ENCODE measurements at places on chromosomes 7 and 10.
A peak's percentile ranks its signal among the peaks of the same experiment; 100 is the strongest.

DNA sequence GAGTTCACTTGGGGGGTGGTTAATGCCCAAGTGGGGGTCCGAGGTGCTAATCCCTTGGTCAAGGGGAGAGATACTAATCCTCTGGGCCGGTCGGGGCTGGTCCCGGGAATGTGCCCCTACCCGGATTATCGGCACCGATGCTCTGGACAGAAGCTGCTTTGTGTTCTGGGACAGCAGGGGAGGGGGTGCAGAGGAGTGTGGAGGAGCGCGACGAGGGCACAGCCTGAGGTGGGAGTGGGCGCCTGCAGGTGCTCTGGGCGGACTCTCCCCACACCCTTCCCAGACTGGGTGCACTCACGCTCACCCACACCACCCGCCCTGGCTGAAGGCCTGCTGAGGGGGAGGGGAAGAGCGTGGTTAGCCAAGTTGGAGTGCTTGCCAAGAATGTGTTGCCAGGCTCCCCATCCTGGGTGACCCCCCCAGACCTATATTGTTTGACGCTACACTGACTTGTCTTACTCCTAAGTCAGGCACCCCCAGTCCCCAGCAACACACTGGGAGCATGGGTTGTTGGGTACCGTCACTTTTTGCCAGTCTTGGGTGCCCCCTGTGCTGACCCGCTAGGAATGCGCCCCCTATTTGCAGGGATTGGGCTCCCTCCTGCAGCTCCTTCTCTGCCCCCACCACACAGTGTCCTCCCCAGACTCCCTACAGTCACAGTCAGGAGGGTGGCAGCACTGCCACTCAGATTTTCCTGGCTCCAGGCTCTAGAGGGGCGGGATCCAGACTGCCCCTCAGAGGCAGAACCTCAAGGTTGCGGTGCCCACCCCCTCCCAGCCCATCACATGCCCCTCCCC is 1.2 kb downstream of the SLC4A2 start:
- DNase-seq = no peak

GRCh38 chr10:34911661-34912205 is 96.6 kb upstream of the PARD3 start:
- no peak for DNase-seq

DNA sequence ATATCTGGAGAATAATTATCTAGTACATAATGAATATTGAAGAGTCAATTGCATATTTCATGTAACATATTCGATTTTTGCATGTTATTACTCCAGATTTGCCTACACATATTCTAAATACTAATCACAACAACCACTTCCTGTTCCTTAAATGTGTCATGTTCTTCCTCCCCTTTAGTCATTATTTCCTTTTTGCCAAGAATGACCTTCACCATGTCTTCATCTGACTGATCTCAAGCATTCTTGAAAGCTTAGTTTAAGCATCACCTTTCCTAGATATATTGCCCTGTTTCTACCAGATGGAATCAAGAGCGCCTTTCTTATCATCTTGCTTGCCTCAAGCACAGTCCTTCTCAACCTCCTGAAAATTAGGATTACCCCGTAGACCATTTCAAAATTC is 23.5 kb upstream of the MEOX2 start:
- no peak for DNase-seq

GRCh38 chr7:880450-880849 is 4.1 kb downstream of the GET4 start:
- no peak for DNase-seq

GRCh38 chr10:102824664-102825063 is 12.5 kb downstream of the CYP17A1 start:
- no peak for DNase-seq

GRCh38 chr7:132252793-132253100 is 323.5 kb downstream of the PLXNA4 start:
- DNase-seq = no peak

- DNase-seq = no peak
Measured at GRCh38 chr10:87750001-87750671, 67.9 kb downstream of the ATAD1 start.

- DNase-seq = no peak
Measured at GRCh38 chr7:44415510-44415909, 74.9 kb downstream of the NUDCD3 start.

GRCh38 chr7:12719981-12720865 is 32.8 kb downstream of the ARL4A start:
- DNase-seq = peak; percentile 40

GRCh38 chr7:4764402-4765007 is 10.9 kb upstream of the AP5Z1 start:
- no peak for DNase-seq

- DNase-seq = peak; percentile 32
Measured at GRCh38 chr10:60611291-60611747, 167.0 kb upstream of the CDK1 start.

- DNase-seq = no peak
Measured at GRCh38 chr7:90958647-90959046, 305.6 kb upstream of the FZD1 start.

DNA sequence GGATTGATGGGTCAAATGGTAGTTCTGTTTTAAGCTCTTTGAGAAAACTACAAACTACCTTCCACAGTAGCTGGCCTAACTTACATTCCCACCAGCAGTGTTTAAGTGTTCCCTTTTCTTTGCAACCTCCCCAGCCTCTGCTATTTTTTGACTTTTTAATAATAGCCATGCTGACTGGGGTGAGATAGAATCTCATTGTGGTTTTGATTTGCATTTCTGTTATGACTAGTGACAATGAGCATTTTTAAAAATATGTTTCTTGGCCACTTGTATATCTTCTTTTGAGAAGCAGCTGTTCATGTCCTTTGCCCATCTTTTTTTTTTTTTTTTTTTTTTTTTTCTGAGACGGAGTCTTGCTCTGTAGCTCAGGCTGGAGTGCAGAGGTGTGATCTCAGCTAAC is 155.2 kb upstream of the BMPER start:
- DNase-seq = no peak

GRCh38 chr7:46229409-46229808 is 308.3 kb upstream of the IGFBP3 start:
- DNase-seq = no peak

DNA sequence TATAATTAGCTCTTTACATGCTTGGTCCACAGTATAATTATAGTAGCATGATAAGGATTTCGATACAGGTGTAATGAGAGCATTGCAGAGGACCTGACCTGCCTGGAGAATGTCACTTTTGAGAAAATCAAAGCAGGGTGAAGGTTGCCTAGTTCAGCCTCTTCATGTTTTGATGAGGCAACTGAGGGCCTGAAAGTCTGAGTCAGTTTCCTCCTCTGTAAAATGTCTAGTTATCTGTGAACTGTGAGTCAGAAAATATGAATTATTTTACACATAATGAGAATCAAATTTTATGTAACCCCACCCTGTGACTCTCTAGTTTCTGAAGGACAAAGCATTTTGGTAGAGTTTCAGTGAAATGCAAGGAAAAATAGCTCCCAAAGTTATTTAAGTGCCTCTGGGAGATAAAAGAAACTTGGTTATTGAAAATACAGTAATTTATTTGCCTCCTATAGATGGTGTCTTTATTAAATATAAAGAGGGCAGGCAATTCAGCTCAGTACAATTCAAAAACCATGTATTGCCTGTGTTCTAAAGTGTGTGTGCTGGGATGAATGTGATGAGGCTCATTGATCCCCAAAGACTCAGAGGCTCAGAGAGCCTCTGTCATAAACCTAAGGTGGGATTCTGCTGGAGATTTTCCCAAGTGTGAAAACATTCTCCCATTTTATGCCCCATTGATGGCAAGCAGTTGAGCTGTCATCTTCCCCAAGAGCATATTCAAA is 37.3 kb upstream of the SAMD9L start:
- DNase-seq = peak; percentile 28

DNA sequence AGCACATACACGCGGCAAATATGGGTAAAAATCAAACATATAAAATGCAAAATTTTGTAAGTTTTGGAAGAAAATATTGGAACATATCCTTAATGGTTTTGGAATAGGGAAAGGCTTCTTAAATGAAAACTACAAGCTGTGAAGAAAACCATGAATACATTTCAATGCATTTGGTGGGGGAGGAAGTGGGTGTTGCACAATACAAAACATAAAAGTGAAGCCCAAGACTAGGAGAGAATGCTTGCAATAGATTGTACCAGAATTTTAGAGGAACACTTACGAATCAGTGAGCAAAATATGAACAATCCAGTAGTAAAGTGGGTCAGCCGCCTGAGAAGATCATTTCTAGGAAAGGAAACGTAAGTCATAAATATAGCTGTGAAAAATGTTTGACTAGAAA is 322.6 kb upstream of the MKI67 start:
- no peak for DNase-seq

GRCh38 chr7:21966271-21966670 is 20.6 kb upstream of the CDCA7L start:
- DNase-seq = no peak

- DNase-seq = no peak
Measured at GRCh38 chr7:6500691-6501090, 50.6 kb downstream of the GRID2IP start.

GRCh38 chr7:82396343-82396742 is 47.2 kb downstream of the CACNA2D1 start:
- no peak for DNase-seq

- no peak for DNase-seq
Measured at GRCh38 chr7:157668221-157668883, 331.5 kb downstream of the DNAJB6 start.

GRCh38 chr7:20459419-20459818 is 128.7 kb downstream of the ITGB8 start:
- DNase-seq = no peak

DNA sequence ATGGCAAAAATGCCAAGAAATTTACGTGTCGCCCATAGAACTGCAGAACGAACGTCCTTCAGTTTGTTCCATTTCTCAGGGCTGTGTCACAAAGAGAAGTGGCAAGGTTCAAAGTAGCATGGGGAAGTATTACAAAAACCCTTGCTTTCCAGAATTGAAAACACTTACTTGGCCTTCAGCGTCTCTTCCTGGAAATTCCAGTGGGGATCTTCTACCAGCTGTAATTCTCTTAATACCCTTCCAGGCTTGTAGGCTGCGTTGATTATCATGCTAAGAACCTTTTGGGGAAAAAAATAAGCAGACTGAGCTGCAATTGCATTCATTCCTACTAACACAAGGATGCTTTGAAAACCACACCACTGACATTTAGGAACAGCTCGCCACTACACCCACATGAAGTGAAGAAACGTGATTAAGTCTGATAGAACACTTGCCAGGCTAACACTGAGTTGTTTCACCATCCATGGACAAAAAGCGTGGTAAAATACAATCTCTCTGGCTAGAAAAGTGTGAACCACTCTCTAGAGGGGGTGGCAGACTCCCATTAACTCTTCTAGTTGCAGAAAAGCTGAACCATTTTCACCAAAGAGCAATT is 222.3 kb downstream of the SFMBT2 start:
- DNase-seq = no peak

GRCh38 chr7:70669854-70670253 is 462.1 kb upstream of the GALNT17 start:
- no peak for DNase-seq

DNA sequence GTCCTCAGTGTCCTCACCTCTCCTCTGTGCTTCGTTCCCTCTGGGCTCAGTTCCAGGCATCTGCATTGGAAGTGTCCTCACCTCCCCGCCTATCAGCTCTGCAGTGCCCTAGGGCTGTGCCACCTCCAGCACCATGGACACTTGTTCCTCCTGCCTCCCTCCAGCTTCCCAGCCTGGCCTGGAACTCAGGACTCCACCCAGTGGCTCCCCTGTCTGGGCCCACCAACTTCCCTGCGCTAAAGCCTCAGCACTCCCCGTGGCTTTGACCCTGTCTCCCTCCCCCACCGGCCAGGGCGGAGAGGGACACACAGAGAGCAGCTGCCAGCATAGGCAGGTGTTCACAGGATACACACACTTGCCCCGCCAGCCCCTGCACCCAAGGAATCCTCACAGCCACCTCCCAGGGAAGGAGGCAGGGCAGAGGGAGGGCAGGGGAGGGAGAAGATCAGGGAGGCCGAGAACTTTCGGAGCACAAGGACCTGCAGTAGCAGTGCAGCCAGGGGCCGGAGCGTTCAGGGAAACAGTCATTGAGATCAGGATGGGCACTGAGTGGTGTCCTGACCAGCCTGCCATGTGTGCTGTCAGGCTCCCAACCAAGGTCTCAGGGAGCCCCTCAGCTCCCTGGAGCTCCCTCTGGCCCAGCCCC is 31.3 kb downstream of the ANXA8 start:
- DNase-seq = no peak

GRCh38 chr7:96212474-96212873 is 109.4 kb downstream of the SLC25A13 start:
- DNase-seq = no peak

DNA sequence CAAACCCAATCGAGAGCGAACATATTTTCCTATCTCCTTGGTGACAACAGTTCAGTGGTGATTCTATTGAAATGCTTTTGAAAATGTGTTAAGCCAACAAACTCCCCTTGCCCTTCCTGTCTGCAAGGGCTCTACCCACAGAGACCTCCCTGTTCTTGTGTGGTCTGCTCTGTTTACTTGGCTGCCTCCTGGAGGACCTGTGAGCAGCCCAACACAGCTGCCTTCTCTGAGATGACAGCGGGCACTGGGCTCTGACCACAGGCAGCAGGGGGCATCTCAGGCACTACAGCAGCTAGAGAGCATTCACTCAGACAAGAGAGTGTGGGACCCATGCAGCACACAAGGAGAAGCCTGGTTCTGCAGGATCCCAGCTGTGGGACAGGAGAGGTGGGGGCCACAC is 416.4 kb downstream of the TCERG1L start:
- DNase-seq = no peak

GRCh38 chr7:46489106-46489505 is 568.0 kb upstream of the IGFBP3 start:
- DNase-seq = no peak

GRCh38 chr7:135843214-135843613 is 94.6 kb upstream of the FAM180A start:
- peak; percentile 4 for DNase-seq

GRCh38 chr10:119670717-119671116 is 19.5 kb downstream of the BAG3 start:
- no peak for DNase-seq

DNA sequence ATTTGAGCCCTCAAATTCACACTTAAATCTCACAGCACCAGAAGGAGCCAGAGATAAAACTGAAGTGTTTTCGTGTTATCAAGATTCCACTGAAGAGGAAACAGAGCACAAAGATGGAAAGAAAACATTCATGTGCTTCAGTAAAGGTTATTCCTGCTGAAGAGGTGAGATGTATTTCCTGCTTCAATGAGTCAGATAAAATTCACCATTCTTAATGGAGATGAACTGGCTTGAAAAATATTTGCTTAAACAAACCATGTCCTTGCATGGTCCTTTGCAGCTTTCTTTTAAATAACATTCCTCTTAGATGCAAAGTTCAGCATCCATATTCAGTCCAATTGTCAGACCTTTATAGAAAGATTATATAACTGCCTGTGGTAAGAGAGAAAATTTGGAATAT is 294.2 kb downstream of the IPMK start:
- DNase-seq = no peak

- peak; percentile 7 for DNase-seq
Measured at GRCh38 chr10:61140765-61141392, 196.9 kb upstream of the RHOBTB1 start.

GRCh38 chr10:29411666-29412315 is 122.9 kb downstream of the LYZL1 start:
- DNase-seq = no peak

GRCh38 chr10:22476601-22477321 is 131.5 kb downstream of the SPAG6 start:
- DNase-seq = no peak

All from CD14-positive monocyte (primary cell).